ENCODE measurements at places on chromosomes 6 and 20.

DNA sequence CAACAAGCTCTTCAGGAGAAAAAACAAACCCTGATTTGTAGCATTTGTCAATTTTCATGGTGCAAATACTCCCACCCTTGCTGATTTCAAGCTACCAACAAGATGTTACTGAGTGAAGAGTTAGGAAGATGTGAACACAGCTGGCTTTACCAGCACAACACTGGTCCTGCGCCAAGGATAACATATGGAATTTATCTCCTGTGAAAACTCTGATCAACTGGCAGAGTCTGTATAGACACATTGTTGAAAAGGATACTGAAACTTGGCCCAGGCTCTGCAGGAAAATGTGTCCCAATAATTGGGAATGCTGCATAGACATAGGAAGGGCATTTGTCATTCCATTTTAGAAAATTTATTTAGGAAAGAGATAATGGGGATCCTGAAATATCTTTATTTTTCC lies 29.0 kb downstream of the OTOR start:
- DNase-seq: peak; percentile 19

DNA sequence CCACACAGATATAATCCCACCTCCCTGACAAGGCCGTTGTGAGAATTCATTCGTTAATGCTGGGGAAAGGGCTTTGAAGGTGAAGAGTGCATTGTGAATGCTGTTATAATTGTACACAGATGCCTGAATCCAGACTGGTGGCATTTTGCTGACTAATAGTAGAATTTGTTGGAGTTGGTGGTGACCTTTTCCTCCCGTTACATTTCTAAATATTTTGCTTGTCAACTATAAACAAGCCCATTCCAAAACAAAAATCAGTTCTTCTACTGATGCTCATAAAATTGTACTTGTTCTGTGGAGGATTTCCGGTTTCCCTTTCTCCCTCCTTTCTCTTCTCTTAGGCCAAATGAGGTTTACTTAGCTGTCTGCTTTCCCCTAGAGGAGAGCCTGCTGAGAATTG lies 253.1 kb upstream of the SUPT3H start:
- no peak for DNase-seq

GRCh38 chr20:62752671-62753501 lies 43.4 kb upstream of the MRGBP start:
- DNase-seq: no peak

GRCh38 chr20:51620432-51620831 lies 77.9 kb upstream of the NFATC2 start:
- DNase-seq: no peak

DNA sequence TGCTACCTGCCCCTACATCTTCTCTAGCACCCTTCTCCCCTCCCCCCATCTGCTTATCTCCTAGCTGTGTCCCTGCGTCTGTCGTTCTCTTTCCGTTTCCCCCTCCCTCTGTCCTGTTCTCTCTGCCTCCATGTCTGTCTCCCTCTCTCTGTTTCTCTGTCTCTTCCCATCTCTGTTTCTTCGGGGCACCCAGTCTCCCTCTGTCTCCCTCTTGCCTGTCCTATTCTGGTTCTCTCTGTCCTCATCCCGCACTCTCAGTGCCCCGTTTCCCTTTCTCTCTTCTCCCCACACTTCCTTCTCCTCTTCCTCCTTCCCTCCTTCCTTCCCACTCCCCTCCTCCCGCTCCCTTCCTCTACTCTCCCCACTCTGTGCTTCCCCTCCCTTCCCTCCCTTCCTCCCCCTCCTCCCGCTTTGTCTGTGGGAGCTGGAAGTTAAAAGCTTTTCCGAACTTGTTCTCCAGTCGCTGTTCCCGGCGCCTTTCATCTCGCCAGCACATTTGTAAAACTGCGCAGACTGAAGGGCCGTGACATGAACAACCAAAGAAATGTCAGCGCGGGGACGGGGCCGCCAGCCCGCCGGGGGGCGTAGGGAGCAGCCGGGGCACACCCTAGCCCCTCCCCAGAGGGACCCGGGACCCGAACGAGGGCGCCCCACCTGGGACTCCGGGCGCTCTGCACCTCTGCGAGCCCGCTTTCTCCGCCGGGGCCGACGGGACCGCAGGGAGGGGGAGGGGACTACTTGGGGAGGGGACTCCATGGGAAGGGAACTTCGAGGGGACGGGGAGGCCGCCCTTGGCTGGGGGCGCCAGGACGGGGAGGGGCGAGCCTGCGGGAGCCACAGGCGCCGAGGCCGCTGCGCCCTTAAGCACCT lies 4.0 kb upstream of the CDH22 start:
- no peak for DNase-seq

- no peak for DNase-seq
Observed at GRCh38 chr20:49867453-49868215, 47.7 kb downstream of the SPATA2 start.

DNA sequence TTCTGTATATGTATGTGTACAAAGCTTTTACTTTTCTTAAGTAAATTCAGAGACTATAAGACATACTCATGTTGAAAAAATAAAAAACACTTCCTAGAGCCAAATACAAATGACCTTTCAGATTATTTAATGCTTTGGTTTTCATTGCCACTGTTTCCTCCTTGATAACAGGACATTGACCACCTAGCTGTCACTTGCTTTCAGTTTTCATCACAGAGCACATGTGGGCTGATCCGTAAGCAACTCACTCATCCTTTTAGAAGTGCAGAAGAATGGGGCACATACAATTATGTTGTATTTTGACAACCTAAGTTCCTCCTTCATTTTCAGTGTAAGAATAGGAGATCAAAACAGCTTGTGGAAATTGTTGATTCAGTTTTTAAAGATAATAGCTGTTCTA lies 6.2 kb downstream of the ZBTB2 start:
- no peak for DNase-seq

GRCh38 chr6:76694795-76695194 lies 622.3 kb upstream of the IMPG1 start:
- no peak for DNase-seq

DNA sequence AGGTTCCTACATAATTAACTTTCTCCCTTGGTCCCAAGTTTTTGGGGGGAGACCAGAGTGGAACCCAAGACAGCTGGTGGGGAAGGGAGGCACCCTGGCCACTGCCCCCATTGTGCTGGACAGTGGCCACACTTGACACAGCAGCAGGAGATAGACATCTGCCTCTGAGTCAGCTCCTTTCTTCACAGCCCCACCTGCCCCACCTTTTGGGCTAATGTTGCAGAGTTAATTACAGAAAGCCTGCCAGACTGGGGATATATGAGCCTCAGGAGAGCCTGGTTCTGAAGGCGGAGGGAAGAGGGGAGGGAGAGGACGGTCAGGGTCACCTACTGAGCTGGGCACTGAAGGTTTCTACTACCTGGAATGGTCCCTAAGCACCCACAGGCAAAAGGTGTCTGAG lies 50.6 kb downstream of the MAFB start:
- no peak for DNase-seq

DNA sequence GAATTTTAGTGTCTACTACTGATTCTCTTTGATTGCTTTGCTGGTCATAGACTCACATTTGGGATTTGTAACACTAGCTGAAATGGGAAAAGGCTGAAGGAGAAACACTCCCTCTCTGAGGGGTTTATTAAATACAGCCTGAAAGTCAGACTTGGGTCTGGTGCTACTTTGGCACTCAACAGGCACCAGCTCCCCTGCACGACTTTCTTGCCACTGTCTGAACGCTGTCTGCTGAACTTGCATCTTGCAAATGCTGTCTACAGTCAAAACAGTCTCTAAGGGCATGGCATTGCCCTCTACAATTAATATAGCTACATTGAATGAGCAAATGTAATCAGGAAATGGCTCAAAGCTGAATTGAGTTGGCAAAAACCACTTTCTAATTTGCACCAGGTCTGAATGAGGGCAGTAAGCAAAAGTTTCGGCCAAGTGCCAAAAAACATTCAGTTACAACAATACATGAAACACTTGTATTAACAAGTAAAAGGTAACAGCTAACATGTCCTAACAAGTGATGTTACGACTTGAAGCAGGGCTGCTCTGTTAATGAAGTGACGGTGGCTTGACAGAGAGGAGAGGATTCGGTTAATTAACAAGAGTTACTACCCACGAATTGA lies 119.5 kb downstream of the FOXC1 start:
- DNase-seq: no peak

GRCh38 chr6:161465403-161465802 lies 191.5 kb upstream of the AGPAT4 start:
- no peak for DNase-seq

Measured in DMS 273 treated with DMSO at 0.1 percent for 48 hours (cell line).